Activated T-helper 2 cell treated with anti-CD3 and anti-CD28 coated beads, Interferon-gamma antibody, Interleukin-2, Interleukin-4, amounts not matched to agents 10 μg/mL and 5 μg/mL and 100 μg/mL, durations not matched to agents 14 hours and 24 hours and 36 hours (primary cell): ENCODE measurements at places on chromosomes 7 and 10.

- H3K27me3 ChIP-seq = no peaks in the 10 kb centered on the region
- no peak for DNase-seq
- no peaks in the 10 kb centered on the region for H3K4me1 ChIP-seq
- H3K36me3 ChIP-seq = no peaks in the 10 kb centered on the region
These were observed 240.9 kb upstream of the IMMP2L start for GRCh38 chr7:111803015-111803758.

GRCh38 chr7:138797715-138798320, at the start of the genes ATP6V0A4 and TMEM213:
ATP6V0A4 (minus strand) TSS chr7:138798196; CDS start chr7:138771247, 26,949 bp downstream.
TMEM213 (plus strand) TSS chr7:138797994; CDS start chr7:138798105, 111 bp downstream.
- no peak within 1 kb of the TSS for H3K4me3 ChIP-seq
- peaks cover 2% of the 10 kb centered on the region for H3K4me1 ChIP-seq
- H3K27me3 ChIP-seq = peaks cover 12% of the 10 kb centered on the region
- DNase-seq = no peak
- no peak within 1 kb of the TSS for H3K27ac ChIP-seq

- no peaks in the 10 kb centered on the region for H3K36me3 ChIP-seq
- no peak overlapping the region for H3K4me3 ChIP-seq
- DNase-seq = no peak
- peaks cover 15% of the 10 kb centered on the region for H3K27me3 ChIP-seq
These were observed 73.6 kb upstream of the SYPL1 start for GRCh38 chr7:106185719-106186118.

DNA sequence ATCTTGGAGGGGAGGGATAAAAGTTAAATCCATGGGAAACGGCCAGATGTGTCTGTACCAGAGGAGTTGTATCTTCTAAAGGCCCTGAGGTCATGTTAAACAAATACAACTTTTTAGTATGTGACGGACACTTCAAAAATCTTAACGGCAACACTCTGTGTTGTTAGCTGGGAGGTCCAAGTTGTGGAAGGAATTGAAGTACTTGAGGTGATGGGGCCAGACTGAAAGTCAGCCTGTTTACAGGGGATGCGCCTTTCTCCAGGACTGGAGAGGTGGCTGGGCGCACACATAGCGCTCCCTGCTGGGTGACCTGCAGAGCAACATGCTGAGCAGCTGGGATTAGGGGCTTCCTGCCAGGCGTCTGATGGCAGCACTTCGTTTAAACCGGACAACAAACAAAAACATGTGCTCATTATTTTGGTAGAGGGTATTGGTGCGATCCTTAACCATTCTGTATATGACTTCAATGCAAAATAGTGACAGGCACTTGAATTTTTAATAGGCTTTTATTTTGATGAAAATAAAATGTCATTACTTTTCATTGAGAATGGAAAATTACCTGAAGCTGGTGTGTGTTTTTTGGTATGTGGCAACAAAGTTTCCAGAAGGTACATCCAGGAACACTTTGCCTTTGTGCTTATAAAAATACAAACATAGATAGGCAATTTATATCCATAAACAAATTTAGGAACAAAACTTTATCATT, 198.2 kb downstream of the MLLT10 start:
- H3K4me3 ChIP-seq = no peak overlapping the region
- H3K27me3 ChIP-seq = no peaks in the 10 kb centered on the region
- H3K27ac ChIP-seq = no peak overlapping the region
- H3K36me3 ChIP-seq = peaks cover 56% of the 10 kb centered on the region
- H3K4me1 ChIP-seq = peaks cover 23% of the 10 kb centered on the region

DNA sequence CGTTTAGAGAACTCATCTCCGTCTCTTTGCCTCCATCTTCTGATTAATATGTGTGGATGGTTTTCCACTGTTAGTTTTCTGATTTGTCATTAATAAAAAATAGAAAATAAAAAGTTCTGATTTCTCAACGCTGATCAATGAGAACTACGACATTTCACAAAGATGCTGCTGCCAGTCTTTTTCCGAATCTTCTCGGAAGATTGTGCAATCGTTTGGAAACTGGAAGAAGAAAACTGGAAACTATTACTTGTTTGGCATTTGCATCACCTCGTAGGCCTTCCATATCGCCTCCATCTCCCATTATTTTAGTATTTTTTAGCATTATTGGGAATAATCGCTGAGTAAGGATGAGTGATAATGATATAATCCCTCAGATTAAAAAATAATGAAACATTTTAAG, 123.2 kb upstream of the KLF6 start:
- H3K27me3 ChIP-seq = no peaks in the 10 kb centered on the region
- no peak overlapping the region for H3K27ac ChIP-seq
- no peak for DNase-seq
- no peak overlapping the region for H3K4me3 ChIP-seq

GRCh38 chr7:107564553-107565298, 955 bp downstream of the DUS4L start:
- peaks cover 18% of the 10 kb centered on the region for H3K36me3 ChIP-seq
- peaks cover 47% of the 10 kb centered on the region for H3K4me1 ChIP-seq
- no peaks in the 10 kb centered on the region for H3K27me3 ChIP-seq
- DNase-seq = no peak

- H3K4me3 ChIP-seq = peak overlapping the region; percentile 51
- H3K36me3 ChIP-seq = no peaks in the 10 kb centered on the region
- H3K27ac ChIP-seq = no peak overlapping the region
- H3K4me1 ChIP-seq = peaks cover 10% of the 10 kb centered on the region
- H3K27me3 ChIP-seq = peaks cover 58% of the 10 kb centered on the region
These were observed 728 bp downstream of the CAV2 start for GRCh38 chr7:116500078-116500853.

GRCh38 chr10:38118072-38118807, 24.1 kb downstream of the ZNF37A start:
- H3K4me1 ChIP-seq = no peaks in the 10 kb centered on the region
- H3K27ac ChIP-seq = no peak overlapping the region
- peaks cover 76% of the 10 kb centered on the region for H3K36me3 ChIP-seq
- no peak for DNase-seq

DNA sequence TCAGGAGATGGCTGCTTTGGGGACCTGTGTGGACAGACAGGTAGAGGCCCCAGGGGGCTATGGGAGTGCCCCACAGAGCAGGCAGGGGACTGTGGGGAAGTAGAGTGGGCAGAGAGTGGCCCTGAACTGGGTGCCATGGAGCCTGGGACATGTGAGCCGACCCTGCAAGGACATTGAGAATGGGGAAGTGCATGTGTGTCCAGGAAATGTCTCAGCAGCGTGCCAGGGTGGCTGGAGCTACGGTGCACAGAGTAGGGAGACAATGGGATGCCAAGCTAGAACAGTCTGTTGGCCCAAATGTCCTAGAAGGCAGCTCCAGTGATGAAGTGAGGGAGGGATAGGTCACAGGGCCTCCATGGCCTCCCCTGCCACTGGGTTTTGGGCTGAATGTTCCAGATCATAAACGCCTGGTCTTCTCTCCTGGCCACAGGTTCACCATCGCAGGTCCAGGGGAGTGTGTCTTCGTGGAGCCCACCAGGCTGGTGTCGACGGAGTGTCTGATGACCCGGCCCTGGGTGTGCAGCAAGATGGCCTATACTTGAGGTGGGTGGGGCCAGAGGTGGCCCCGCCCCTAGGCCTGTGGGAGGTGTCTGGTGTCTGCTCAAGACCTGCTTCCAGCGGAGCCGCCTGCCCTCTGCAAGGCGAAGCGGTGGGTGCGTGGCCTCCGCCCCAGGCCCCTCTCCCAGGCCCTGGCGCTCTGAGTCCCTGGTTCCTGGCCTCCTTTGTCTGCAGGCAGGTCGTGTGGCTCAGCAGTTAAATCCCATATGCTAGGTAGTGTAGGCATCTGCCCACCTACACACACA, 20.5 kb downstream of the CLEC2L start:
- H3K4me1 ChIP-seq = no peaks in the 10 kb centered on the region
- DNase-seq = no peak
- no peak overlapping the region for H3K4me3 ChIP-seq
- H3K36me3 ChIP-seq = no peaks in the 10 kb centered on the region

DNA sequence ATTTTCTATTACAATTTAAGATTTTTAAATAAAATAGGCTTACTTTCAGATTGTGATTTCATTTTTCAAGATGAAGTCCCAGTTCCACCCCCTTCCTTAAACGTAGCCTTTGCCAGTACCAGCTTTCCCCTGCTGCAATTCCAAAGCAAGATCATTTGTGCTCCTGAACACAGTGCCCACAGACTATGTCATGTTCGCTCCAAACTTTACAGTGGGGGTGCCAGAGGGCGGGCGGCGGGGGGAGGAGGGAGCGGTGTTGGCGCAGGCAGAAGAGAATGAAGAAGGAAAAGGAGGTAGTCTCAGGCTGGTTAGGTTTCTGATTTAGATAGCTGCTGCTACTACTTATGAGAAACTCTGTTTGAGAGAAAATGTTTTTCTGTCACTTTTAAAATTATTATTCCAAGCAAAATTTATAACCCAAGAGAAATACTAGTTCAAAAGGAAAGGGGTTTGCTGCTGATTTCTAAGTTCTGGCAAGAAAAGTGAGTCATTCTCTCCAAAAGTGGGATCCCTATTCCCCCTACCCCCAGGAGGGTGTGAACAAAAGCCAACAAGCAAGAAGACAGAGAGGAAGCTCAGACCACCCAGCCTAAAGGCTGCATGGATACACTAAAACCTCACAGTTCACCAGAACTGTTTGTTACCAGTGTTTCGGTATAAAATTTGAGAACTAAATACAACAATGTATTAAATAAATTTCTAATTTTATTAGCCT, 109.6 kb downstream of the SRPK2 start:
- peaks cover 13% of the 10 kb centered on the region for H3K4me1 ChIP-seq
- no peak overlapping the region for H3K4me3 ChIP-seq
- no peaks in the 10 kb centered on the region for H3K27me3 ChIP-seq
- no peak for DNase-seq
- H3K27ac ChIP-seq = no peak overlapping the region

DNA sequence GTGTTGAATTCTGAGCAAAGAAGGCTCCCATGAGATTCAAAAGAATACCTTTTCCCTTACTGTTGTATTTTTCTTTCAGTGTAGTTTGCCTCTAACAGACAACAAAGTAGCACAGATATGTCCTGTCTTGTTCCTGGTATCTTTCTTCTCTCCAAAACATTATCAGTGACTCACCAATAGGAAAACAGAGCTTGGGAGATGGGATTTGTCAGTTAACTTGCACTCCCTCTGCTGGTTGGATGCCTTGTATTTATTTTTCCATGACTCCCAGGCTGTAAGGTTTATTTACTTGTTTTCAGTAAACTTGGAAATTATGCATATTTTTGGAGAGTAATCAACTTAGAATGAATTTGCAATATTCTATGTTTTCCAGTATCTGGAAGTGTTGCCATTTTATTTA, 129.7 kb downstream of the SAMD9 start:
- no peak overlapping the region for H3K27ac ChIP-seq
- DNase-seq = no peak
- peaks cover 5% of the 10 kb centered on the region for H3K27me3 ChIP-seq
- no peak overlapping the region for H3K4me3 ChIP-seq
- H3K4me1 ChIP-seq = no peaks in the 10 kb centered on the region

GRCh38 chr7:70700055-70700940, 431.6 kb upstream of the GALNT17 start:
- H3K36me3 ChIP-seq = peaks cover 3% of the 10 kb centered on the region
- no peak overlapping the region for H3K27ac ChIP-seq
- H3K4me1 ChIP-seq = peaks cover 7% of the 10 kb centered on the region
- no peak for DNase-seq

DNA sequence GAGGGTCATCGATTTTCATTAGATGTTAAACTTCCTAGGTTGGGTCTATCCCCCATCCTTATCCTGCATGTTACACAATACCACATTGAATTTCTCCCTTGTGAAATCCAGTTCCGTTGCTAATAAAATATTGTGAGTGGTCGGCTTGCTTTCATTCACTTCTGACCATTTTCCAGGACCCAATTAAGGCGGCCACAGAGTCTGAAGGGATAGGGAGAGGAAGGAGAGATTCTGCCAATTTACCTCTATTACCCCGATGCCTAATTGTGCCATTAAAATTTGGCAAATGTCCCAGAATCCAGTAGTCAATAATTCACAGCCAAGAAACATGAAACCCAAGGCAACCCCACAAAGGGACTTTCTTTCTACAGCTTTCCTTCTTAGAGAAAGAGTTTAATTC, 129.9 kb downstream of the IPMK start:
- no peaks in the 10 kb centered on the region for H3K4me1 ChIP-seq
- H3K27ac ChIP-seq = no peak overlapping the region
- no peak for DNase-seq

- DNase-seq = peak; percentile 88
- peak within 1 kb of the TSS; percentile 95 for H3K27ac ChIP-seq
- H3K36me3 ChIP-seq = peaks cover 15% of the 10 kb centered on the region
- H3K27me3 ChIP-seq = peaks cover 5% of the 10 kb centered on the region
These were observed at the start of gene IL15RA for GRCh38 chr10:5977471-5978229. IL15RA (minus strand) TSS chr10:5977543; CDS start chr10:5977492, 51 bp downstream.

- peak overlapping the region; percentile 21 for H3K27ac ChIP-seq
- no peak overlapping the region for H3K4me3 ChIP-seq
- no peak for DNase-seq
- H3K36me3 ChIP-seq = peaks cover 62% of the 10 kb centered on the region
These were observed 18.5 kb downstream of the RFC2 start for GRCh38 chr7:74235518-74236268.

GRCh38 chr7:105854498-105854897, 21.9 kb downstream of the ATXN7L1 start:
- no peak overlapping the region for H3K27ac ChIP-seq
- H3K36me3 ChIP-seq = no peaks in the 10 kb centered on the region
- peaks cover 45% of the 10 kb centered on the region for H3K4me1 ChIP-seq
- H3K4me3 ChIP-seq = no peak overlapping the region
- no peak for DNase-seq

DNA sequence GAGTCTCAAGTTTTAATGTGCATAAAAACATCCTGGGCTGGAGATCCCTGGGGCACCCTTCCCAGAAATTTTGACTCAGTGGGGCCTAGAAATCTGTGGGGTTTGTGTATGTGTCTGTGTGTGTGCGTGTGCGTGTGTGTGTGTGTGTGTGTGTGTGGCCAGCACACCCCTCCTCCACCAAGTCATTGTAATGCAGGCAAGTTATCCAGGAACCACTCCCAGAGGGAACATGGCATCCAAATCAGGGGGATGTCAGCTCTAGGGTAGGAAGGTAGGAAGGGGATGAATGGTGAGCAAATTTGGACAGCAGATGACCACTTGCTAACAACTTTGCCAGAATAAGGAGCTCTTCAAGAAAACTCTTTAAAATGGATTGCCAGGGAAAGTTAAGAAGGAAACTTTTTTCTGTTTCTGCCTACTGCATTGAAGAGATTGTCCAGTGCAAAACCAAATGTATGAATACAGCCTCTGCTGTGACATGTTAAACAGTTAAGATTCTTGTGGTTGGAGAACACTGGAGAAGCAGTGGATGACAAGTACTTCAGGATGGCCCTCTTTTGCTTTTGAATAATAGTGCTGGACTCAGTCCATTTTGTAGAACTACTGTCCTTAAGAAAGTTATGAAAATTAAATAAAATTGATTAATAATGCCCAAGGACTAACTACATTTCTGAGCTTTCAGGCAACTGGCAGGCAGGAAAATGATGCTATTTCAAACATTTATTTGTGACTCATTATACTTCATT, 12.3 kb downstream of the STAMBPL1 start:
- H3K4me1 ChIP-seq = peaks cover 78% of the 10 kb centered on the region
- no peak for DNase-seq
- H3K27ac ChIP-seq = peak overlapping the region; percentile 46
